Gastroesophageal sphincter (tissue), 4 donors: ENCODE measurements at places on chromosomes 3 and 15.

DNA sequence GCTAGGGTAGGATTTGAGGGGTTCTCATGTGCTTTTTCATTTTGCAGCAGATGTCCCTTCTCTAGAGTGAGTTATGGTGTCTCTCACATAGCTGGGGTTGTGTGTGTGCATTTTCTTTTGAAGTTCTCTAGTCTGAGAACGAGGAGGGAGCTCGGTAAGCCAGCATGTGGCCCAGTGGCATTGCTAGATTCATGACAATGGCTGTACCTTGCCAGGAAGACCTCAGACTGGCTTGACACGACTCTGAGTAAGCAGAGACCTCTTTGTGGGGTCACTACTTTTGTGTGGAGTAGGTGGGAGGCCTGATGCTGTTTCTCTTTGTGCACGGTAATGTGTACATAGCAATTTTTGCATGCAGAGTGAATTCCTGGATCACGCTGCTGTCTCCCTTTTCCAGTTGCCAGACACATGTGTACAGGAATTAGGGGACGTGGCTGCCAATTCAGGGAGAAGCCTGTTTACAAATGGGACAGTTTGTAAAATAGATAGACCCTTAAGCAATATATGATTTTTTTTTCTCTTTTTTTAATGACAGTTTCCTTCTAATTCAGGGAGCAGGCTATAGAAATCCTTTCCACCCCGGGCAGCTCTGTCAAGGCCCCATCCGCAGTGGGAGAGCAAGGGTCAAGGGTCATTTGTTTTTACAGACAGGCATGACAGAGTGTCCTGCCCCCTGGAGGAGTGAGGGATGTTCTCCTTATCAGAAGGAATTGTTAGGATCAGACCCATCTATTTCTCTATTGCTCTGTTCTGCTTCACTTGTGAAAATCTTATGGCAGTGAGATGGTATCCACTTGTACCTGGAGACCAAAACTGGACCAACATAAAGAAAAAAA is 4.6 kb downstream of the CACNA1D start:
- no peak for ATAC-seq

- ATAC-seq, result peak; percentile 32
Observed at GRCh38 chr15:78810362-78811123, 721 bp downstream of the ADAMTS7 start.

DNA sequence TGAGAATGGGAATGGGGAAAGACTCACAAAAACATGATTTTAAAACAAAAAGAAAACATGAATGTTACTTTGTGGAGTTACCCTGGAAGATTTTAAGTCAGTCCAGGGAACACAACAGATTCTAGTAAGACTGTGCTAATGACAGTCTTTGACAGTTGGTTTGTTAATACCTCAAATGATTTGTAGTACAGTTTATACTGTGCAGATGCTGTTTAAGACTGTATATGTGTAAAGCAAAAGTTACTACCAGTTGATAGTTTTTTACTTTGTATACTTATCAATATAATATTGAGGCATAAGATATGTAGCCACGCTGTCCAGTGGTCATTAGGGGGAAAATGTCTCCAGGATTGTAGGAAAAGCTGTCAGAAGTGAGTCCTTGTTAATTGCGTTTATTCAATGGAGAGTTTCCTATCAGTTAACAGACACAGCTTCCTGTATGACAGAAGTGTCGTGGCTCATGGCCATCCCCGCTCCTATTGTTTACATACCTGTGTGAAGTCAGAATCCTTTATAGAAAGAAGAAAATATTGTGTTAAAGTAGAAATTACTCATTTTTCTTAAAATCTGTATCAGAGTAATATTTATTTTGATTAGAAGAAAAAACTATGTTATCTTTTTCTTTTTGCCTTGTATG is 36.0 kb downstream of the NKIRAS1 start:
- ATAC-seq, result no peak

- peak; percentile 39 for ATAC-seq
Observed at GRCh38 chr15:90211440-90212143, 10.5 kb downstream of the SEMA4B start.
